GM20000 (cell line): ENCODE measurements at places on chromosomes 7 and 10.

GRCh38 chr10:23530079-23530478, 91.2 kb downstream of the OTUD1 start:
- DNase-seq = peak; percentile 9

DNA sequence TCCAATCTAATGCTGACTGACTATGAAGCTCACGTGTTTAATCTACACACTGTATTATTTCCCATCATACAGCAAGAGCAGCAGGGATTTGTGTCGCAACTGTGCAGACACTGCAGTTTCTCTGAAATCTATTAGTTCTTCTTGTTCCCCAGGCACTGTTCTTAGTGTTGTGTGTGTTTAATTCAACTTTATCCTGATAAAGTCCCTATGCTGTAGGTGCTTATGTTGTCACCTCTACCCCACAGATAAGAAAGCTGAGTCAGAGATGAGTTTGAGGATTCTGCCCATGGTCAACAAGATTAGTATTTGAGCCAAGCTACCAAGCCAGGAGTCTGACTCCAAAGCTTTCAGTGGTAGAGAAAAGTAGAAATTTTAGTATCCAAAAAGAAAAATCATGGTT, 22.5 kb upstream of the EPHB6 start:
- no peak for DNase-seq

DNA sequence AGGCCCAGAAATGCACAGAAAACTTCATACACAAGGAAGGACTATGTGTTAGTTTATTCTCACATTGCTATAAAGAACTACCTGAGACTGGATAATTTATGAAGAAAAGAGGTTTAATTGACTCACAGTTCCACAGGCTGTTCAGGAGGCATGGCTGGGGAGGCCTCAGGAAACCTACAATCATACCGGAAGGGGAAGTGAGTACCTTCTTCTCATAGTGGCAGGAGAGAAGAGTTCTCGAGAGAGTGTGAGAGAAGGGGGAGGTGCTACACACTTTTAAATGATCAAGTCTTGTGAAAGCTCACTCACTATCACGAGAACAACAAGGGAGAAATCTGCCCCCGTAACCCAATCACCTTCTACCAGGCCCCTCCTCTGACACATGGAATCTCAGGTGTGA, 16.8 kb upstream of the RAMP3 start:
- DNase-seq = no peak

GRCh38 chr7:158731761-158732160, 27.2 kb upstream of the NCAPG2 start:
- DNase-seq = no peak

- no peak for DNase-seq
Measured at GRCh38 chr7:5692845-5693278, 88.6 kb downstream of the RNF216 start.

- no peak for DNase-seq
Measured at GRCh38 chr10:110382695-110383094, 78.0 kb upstream of the SMNDC1 start.

DNA sequence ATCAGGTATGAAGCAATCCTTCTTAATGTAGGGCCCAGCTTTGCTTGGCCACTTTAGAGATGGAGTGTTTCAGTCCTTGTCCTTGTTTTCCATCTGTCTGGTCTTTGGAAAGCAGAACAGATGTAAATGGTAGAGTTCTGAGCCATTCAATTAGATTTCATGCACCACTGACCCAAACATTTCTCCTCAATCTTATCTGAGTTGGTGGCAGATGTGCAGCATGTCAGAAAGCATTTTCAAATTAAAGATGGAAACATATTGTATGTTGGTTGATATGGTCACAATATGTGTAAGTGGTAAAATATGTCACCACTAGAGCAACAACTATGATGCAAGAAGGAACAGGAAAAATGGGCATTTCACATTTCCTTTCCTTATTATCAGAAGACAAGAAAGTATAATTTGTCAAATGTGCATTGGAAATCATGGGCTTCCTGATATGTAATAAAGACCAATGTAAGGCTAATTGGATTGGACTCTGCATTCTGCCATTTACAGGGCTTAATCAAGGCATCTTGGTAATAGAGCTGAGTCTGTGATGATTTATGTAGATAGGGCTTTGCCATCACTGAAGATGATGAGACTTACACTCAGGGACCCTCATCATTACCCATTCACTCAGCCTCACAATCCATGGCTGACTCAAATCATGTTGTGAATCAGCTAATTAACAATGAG, 750.7 kb downstream of the NRG3 start:
- no peak for DNase-seq

GRCh38 chr10:24041034-24041433, 167.9 kb upstream of the KIAA1217 start:
- DNase-seq = no peak

GRCh38 chr7:108034586-108034985, 31.6 kb upstream of the LAMB1 start:
- no peak for DNase-seq

DNA sequence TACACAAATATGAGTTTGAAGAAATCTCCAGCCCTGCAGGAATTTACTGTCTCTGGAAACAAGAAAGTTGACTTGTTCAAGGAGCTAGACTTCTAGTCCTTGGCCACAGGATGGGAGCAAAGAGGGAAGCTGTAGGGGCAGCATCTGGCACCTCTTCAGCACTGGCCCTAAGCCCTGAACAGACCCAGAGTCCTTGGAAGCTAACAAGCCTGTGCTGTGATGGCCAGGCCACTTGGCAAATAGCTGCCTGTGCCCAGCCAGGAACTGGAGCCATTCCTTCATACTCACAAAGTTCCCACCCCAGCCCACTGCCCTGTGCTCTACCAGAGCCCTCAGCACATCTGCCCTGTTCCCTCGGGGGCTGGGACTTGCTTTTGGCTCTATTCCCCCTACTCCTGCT, 9.4 kb upstream of the COL13A1 start:
- DNase-seq = no peak

GRCh38 chr7:101816595-101817470, 593 bp upstream of the CUX1 start:
- peak; percentile 87 for DNase-seq

DNA sequence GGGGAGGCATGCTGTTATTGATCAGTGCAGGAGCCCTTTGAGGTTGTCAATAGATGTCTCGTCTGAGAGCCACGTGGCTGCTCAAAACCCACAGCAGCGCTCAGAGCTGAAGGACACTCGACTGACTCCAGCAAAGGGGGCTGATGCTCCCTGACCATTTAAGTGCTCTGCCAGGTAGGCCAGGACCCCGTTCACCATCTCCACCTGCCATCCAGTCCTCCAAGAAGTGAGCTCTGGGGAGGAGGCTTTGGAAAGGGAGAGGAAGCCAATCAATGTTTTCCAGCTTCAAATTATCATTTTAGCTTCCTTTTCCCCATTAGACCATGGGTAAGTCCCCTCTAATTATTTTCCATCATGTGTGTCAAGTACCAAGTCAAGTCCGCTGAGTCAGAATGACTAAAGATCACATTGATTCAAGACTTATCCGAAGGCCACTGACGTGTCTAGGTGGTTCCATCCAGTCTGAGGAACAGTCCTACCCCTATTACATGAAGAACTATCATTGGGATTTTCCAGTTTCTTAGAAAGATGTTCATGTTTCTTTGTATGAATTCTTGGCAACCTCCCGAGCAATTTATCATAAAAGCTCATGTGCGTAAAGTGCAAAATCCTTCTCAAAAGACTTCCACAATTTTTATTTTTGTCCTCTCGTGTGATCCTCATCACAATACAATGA, 302.6 kb upstream of the LYZL1 start:
- DNase-seq = no peak

GRCh38 chr10:29254123-29255046, 34.5 kb upstream of the LYZL1 start:
- DNase-seq = peak; percentile 35

DNA sequence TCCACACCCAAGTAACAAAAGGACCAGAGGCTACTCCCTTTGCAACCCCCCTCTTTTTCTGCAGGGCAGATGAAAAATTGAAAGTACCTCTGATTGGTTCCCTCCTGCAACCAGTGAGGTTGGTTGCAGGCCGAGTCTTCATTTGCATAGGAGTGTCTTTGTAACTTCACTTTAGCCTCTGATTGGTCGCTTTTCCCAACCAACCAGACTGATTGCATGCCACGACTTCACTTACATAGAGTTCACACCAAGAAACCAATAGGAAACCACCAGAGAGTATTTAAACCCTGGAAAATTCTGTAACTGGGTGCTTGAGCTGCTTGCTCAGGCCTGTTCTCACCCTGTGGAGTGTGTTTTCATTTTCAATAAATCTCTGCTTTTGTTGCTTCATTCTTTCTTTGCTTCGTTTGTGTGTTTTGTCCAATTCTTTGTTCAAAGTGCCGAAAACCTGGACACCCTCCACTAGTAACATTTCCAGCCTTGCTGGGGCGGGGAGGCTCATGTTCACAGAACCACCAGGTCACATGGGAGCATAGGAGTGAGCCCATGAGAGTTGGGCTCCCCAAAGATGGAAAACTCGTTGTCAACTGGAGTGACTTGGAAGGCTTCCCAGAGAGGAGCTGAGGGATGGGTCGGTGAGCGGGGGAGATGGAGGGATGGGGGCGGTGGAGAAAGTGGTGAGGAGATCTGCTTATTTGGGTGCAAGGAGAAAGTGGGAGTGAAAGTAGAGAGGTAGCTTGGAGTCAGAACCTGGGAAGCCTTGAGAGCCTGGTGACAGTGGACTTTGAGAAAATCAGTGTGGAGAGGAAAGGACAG, 223.6 kb downstream of the GFRA1 start:
- no peak for DNase-seq

DNA sequence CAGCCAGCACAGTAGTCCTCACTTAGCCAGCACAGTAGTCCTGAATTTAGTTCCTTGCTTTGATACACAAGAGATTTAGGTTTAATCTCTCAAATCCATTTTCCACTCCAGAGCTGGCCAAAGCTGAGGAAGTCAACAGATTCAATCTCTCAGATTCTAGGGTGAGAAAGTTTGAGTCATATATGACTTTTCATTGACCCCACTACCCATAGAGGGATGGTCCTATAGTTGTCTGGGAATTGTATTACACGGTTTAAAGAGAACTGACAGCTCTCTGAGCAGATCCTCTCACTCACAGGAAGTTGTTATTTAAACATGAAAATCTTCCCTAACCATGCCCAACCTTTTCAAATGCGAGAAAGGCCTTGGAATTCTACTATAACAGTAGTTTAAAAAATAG, 641.8 kb upstream of the SEMA3D start:
- no peak for DNase-seq

- DNase-seq = peak; percentile 16
Measured at GRCh38 chr10:63206997-63207811, 74.1 kb downstream of the NRBF2 start.

DNA sequence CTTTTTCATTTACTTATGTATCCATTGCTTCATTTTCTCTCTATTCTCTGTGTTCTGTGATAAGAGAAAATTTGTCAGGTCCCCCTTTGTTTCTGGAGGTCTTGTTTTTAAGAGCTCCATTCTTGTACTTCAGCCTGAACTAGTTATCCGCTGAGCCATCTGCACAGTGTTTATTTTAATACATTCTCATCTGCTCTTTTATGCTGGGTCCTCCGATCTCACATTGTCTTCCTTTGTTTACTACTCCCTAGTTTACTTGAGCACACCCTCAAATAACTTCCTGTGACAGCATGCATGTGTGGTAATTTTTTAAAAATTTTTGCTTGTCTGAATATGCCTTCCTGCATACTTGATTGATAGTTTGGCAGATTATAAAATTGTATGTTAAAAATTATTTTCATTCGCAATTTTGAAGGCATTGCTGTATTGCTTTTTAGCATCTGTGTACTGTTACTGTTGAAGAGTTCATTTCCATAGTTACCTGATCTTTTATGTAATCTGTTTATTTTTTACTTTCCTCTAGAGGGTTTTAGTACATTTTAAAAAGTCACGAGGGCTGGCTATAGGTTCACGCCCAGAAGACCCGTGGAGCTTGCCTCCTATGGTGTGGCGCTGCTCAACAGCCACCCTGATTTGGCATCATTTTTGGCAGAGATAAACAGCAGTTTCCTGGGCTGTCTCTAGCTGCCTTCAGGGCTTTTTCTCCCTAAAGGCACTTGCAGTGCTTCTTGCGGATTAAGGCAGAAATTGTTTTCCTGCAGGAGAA, 31.9 kb downstream of the RSBN1L start:
- no peak for DNase-seq

DNA sequence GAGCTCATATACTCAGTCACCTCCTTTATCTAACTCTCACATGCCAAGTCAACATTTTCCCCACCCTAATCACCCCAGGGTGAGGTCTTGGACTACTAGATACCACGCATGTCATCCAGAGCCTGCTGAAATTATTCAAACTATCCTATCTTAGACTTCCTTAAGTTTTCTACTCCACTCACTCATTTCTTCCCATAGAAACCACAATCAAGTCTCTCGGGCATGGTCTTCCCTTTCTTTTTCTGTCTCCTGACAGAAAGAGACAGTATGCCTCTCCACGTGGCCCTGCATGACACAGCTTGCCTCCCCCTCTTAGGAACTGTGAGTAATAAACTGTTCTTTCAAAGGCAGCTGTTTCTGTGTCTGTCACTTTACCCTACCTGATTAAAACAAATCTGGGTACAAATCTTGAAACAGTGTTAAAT, 29.4 kb downstream of the TAS2R41 start:
- no peak for DNase-seq
